Stimulated activated CD4-positive, alpha-beta T cell treated with anti-CD3 and anti-CD28 coated beads, Interleukin-2, amount 100 ng/mL, for 48 hours (primary cell): ENCODE measurements at places on chromosomes 6 and 20.

DNA sequence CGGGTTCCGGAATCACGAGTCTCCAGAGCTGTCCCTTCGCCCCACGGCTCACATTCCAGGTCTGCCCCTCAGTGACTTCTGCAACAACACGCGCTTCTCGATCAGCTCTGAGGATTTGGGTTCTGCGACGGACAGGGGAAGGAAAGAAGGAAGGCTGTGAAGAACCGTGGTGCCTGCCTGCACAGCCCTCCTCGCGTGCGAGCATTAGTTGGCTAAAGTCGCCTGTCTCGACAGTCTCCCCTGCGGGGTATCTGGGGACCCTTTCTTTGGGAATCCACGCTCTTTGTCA is 23.1 kb downstream of the VPS52 start:
- DNase-seq = peak; percentile 27

- DNase-seq = no peak
Observed at GRCh38 chr6:36546308-36546919, 865 bp downstream of the STK38 start.

DNA sequence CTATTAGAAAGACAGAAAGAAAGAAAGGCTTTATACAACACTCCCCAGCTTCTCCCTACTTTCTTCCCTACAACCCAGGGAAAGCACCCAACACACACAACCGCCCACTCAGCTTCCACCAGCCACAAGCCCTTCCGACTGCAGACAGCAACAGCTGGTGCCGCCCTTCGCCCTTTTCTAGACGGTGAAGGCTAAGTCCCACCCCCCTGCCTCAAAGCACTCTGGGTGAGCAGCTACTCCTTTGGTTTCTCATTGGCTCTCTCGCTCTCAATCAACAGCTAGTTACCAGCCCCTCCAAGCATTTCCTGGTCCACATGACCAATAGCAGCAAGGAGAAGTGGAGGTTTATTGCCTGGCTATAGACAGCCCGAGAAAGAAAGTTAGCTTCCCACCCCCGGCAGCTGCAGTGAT is 230.1 kb upstream of the MOCS1 start:
- DNase-seq = no peak

- DNase-seq = no peak
Observed at GRCh38 chr6:137266309-137266586, 47.1 kb upstream of the IFNGR1 start.

DNA sequence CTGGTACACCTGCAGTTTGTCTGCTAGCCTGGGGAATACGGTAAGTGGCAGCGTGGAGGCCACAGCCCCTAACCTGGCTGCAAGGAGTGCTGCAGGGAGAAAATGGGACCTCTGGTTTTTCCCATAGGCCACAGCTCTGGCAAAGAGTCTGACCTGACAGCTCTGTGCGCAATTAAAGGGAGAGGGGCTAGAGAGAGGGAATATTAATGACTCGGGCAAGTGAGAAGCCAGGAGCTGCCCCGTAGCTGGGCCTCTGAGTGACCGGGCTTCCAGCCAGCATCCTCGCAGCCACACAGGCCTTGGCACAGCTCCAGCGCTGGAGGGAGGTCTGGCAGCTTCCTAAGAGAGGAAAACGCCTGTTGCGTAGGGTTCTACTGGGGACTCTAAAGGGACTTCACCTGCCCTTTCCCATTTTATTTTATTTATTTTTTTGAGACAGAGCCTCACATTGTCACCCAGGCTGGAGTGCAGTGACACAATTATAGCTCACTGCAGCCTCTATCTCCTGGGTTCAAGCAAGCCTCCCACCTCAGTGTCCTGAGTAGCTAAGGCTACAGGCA is 18.2 kb upstream of the OCSTAMP start:
- no peak for DNase-seq

- no peak for DNase-seq
Observed at GRCh38 chr20:15476781-15477180, 1096.5 kb downstream of the KIF16B start.

DNA sequence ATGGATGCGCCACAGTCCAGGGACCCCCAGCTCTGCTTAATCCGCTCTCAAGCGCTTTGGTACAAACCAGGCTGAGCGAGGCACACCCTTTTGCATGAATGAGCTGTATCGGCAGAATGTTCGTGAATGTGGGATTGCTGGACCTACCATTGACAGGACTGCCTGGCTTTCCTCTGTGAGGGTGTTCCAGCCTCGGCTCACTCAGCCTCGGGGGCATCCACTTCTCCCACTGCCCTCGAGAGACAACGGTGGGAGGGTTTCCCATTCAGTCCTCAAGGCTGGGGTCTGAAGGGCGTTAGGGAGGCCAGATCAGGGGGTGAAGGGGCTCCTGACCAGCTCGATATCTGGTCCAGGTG is 17.4 kb downstream of the MDFI start:
- DNase-seq = no peak

DNA sequence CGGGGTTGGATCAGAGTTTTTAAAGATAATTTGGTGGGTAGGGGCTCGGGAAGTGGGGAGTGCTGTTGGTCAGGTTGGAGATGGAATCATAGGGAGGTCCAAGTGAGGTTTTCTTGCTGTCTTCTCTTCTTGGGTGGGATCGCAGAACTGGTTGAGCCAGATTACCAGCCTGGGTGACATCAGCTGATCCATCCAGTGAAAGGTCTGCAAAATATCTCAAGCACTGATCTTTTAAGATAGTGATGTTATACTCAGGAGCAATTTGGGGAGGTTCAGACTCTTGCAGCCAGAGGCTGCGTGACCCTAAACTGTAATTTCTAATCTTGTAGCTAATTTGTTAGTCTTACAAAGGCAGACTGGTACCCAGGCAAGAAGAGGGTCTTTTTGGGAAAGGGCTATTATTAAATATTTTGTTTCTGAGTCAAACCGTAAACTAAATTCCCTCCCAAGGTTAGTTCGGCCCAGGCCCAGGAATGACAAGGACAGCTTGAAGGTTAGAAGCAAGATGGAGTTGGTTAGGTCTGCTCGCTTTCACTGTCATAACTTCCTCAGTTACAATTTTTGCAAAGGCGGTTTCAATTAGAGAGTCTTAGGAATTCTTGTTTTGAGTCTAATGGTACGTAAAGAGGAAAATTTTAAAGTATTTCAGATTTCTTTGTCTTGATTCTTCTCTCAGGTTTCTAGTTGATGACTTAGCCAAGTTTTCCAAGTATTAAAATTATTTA is 53.1 kb downstream of the SCAF8 start:
- DNase-seq = no peak

GRCh38 chr20:32387252-32387651 is 29.1 kb downstream of the ASXL1 start:
- DNase-seq = no peak

GRCh38 chr6:136728033-136728939 is 64.0 kb downstream of the MAP3K5 start:
- no peak for DNase-seq

- no peak for DNase-seq
Observed at GRCh38 chr6:113979937-113980336, 9.0 kb upstream of the HDAC2 start.

DNA sequence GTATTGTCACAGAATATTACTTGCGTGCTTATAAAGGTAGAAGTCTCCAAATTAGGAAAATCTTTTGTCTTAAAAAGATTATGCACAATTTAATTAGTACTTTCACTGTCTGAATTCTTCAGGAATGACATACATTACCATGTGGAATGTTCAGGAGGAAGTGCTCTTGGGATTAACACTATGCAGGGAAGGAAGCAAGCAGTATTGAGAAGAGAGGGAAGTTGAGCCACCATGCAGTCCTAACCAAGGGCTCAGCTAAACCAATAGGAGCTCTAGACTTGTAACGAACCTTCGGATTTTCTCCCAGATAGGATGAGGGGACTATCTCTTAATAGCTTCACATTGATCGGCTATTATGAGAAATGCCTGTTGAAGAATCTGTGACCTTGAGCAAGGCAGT is 918.4 kb upstream of the MANEA start:
- no peak for DNase-seq

DNA sequence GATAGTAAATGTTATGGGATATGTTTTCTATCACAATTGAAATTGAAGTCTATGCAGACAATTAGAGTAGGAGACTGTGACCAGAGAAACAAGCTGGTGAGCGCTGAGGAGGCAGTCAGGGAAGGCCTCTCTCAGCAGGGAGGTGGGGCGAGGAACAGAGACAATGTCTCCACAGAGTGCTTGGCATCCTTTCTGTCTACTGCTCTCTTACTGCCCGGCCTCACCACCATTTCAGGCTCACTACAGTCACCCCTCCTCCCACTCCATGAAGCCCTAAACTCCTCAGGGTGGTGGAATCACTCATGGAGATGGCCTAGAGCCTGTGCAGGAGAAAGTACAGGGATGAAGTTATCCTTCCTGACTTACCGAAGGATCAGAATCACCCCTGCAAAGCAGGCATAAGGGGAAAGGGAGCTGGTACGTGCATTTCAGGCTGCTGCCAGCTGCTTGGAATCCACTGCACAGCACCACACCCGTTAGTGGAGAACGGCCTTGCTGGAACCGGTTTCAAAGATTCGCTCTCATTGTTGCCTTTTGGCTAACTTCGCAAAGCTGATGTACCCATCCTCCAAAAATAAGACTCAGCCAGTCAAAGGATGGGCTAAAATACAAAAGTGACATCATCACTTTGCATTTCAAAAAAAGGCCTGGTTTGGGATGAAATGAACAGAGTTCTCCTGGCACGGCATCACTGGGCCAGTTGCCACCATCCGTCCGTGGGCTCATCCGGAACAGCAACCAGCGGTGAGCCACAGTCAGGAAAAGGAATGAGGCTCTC is 67.3 kb downstream of the SLC22A23 start:
- no peak for DNase-seq

GRCh38 chr6:127630800-127631199 is 53.8 kb downstream of the C6orf58 start:
- DNase-seq = no peak

- no peak for DNase-seq
Observed at GRCh38 chr6:112576423-112576822, 229.3 kb downstream of the RFPL4B start.

DNA sequence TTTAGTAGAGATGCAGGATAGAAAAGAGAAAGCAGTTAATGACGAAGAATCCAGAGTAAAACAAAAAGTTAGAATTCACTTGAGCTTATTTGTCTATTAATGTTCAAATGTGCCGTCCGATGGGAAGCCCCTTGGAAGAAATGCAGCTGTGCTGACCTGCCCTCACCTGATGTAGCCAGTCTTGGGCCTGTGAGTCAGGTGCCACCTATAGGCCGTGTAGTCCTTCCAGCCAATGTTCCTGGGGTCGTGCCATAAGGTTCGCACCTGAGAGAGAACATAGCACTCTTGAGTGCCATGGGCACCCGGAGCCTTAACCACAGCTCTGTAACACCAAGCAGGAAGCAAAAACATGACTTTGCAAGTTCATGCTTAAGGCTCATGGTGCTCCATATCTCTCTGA is 32.4 kb downstream of the THBS2 start:
- DNase-seq = no peak

- no peak for DNase-seq
Observed at GRCh38 chr20:50017160-50017559, 34.4 kb downstream of the SNAI1 start.
